Activated CD4-positive, alpha-beta T cell treated with anti-CD3 and anti-CD28 coated beads, Interleukin-2, amount 10 ng/mL, durations not matched to agents 7 days and 5 days (primary cell): ENCODE measurements at places on chromosomes 11 and 22. TPM values are rescaled to one million over a fixed set of nuclear protein-coding genes. Genes with fewer than 3 reads are reported as not detected.

Gene PLEKHA7
- total RNA-seq: 3.4 TPM

Gene PRODH
- 0.06 TPM for total RNA-seq

Gene MMP27
- total RNA-seq: not detected

Gene NXPE4
- total RNA-seq: not detected

Gene IMMP1L
- 19.7 TPM for total RNA-seq

Gene C22orf23
- not detected for total RNA-seq

Gene RAB39A
- 0.15 TPM for total RNA-seq

Gene SMTNL1
- not detected for total RNA-seq

Gene SLC22A12
- not detected for total RNA-seq
